ENCODE measurements at places on chromosomes 1 and 21.

- DNase-seq, result no peak
These were observed 37.3 kb upstream of the STUM start for GRCh38 chr1:226511296-226511695.

GRCh38 chr1:176174108-176174507 lies 33.0 kb downstream of the COP1 start:
- DNase-seq, result no peak

DNA sequence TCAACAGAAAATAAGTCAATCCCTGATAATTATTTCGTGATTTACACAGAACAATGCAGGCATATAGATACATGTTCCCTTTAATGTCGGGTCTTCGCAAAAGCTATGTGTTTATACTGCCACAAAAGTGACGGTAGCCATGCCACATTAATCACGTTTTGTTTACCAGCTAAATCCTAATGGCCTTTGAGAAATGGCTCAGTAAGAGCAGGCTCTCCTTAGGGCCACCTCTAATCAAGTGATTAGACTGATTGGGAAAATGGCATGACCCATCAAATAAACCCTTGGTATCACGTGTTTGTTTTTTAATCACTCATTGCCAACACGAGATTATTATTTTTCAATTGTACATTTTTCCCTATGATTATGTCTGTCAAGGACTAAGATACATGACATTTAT lies 102.0 kb upstream of the USP25 start:
- DNase-seq, result no peak

- DNase-seq, result no peak
These were observed at the start of gene MTMR11 for GRCh38 chr1:149936170-149936991. TSS of gene MTMR11 (minus strand) at chr1:149936879. CDS start at chr1:149936647, 232 bp downstream.

GRCh38 chr1:78387871-78388270 lies 102.9 kb upstream of the PTGFR start:
- DNase-seq, result no peak

- DNase-seq, result no peak
These were observed 10.8 kb upstream of the MYOG start for GRCh38 chr1:203096566-203096965.
